ENCODE measurements at places on chromosomes 2 and 18.

GRCh38 chr2:15242936-15243461 is 318.1 kb downstream of the NBAS start:
- no peak for DNase-seq

DNA sequence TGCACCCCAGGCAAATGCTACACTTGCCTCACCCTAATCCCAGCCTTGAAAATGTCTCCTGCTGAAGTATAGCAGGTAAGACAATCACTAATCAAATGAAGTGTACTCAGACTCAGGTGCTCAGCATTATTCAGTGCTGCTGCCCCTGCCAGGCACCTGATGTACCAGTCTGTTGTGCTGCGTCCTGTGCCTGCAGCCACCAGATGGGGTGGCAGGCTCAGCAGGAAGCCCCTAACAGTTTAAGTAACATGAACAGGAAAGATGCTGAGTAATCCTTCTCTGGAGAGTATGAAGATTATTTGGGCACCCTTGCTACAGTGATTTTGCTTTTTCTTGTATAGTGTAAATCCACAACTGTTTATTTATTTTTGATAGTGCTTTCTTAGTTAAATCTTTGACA is 69.1 kb downstream of the TACR1 start:
- DNase-seq: no peak

GRCh38 chr18:58615140-58616132 is 13.5 kb downstream of the ALPK2 start:
- no peak for DNase-seq

- no peak for DNase-seq
Observed at GRCh38 chr2:151085181-151085611, 176.5 kb downstream of the RBM43 start.

- DNase-seq: no peak
Observed at GRCh38 chr2:237185553-237185925, 99.8 kb downstream of the COPS8 start.

DNA sequence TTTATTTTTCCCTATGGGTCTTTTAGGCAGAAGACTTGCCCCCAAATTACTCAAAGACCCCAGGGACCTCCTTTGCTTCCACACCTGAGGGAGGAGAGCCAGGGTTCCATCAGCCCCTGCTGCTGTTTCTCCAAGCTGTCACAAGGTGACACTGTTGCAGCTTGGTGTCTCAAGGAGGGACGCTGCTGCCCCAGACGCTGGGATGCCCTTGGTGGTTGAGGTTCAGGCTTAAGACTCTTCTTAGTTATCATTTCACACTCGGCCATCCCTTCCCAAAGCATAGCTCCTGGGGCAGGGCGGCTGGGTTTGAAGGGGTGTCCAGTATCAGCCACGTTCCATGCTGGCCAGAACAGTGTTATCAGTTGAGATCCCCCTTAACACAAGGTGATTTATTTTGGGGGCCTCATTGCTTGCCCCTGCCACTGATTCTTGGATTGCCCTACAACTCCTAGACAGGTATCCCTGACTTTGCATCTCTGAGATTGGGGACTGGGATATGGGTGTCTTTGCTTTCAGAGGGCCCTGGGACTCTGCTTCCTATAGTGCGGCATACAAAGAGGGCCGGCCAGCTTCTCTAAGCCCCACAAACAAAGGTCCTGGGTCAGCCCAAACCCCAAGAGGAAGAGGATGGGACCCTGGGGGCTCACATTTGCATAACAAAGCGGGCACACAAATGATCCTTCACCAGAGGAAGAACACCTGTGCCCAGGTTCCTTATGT is 22.7 kb downstream of the GPR55 start:
- DNase-seq: no peak

GRCh38 chr2:37405781-37406180 is 61.4 kb downstream of the QPCT start:
- no peak for DNase-seq

DNA sequence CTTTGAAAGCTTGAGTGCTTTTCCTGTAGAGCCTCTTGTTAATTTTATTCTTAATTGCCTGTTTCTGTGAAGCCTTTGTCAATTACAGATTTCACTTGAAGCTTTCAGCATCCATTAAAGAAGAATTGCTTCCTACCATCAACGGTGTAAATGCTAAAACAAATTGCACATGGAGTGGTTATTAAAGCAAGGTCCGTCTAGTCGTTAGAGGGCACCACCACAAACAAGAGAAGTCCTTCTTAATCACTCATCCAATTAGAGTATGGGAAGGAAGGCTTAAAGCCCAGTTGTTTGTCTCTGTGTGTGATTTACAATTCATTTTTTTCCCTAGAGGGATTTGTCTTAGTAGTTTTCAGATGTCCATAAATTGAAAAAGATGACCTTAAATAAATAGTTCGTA is 1.6 kb downstream of the KCNJ3 start:
- no peak for DNase-seq

GRCh38 chr18:79792988-79793355 is 4.8 kb upstream of the KCNG2 start:
- DNase-seq: no peak

GRCh38 chr2:232529806-232530547 is 4.0 kb downstream of the CHRND start:
- peak; percentile 13 for DNase-seq

DNA sequence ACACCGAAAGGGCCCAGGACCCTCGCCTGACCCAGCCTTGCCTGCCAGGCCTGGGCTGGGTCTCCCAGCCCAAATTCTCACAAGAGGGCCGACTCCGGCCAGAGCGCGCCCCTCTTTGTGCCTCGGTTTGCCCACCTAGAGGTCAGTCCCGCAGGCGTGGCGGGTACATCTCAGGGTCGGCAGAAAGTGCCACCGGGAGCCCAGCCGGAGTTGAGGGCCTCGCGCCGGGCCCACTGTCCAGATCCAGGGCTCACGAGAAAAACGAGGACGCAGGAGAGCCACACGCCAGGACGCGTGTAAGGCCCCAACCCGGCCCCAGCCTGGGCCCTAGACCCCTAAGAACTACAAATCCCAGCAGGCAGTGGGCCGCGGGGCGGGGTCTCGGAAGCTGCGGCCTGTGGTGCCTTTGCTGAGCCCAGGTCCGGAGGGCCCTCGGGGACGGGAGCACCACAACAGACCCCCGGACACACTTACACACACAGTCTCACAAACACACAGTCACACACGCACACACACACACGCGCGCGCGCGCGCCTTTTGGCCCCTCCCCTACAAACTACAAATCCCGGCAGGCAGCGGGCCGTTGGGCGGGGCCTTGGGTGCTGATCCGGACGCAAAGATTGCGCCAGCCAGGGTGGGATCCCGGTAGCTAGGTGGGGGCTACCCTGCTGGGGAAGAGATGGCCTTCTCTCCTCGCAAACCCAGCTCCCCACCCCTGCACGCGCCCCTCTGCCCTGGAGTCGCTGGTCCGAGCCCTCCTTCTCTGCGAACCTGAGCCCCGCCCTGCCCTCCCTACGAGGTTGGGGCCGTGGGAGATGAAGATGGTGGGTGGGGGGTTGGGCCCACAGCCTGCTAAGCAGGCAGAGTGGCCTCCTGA is at the start of gene SH2D6:
TSS of gene SH2D6 (plus strand) at position 583 of the 877 bp plus-strand sequence. CDS start 10,752 bp downstream, outside the sequence.
- DNase-seq: peak; percentile 84

GRCh38 chr2:171345971-171346722 is 87.6 kb downstream of the METTL8 start:
- no peak for DNase-seq

- no peak for DNase-seq
Observed at GRCh38 chr2:149451417-149452165, 121.2 kb downstream of the LYPD6 start.

DNA sequence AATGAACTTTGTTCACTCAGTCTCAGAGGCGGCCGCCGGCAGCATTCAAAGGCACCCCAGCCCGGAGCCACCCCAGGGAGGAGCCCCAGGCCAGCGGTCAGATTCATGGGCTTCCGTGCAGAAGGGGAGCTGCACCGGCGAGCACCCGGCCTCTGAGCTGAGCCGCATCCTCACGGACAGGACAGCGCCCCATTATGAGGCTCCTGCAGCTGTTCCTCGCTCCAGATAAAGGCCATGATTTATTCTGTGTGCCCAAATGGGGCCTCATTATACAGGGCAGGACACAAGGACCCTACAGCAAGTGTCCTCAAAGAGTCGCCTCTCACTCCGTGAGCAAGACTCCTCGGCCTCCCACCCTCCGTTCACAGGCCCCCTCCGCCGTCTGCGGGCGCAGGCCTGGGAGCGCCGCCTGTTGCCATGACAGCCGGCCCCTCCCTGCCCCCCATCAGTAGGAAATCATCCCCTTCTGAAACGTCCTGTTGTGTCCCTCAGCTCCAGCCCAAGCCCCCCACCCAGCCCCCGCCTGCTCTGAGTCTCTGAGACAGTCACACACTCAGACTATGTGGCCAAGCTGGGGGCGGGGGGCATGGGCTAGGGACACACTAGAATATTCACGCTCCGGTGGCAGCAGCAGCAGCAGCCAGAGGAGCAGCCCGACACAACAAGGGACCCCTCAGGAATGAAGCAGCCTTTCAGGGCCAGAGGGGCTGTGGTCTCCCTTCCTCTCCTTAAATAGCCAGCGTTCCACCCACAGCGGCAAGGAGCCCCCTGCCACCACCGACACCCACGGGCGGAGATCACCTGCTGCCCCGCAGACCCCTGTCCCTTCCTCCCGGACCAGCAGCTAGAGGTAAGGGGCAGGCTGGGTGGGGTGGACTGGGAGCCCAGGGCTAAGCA is at the start of gene GPR17:
TSS of gene GPR17 (plus strand) at position 759 of the 897 bp plus-strand sequence. CDS start 4,583 bp downstream, outside the sequence.
- DNase-seq: no peak

- DNase-seq: no peak
Observed at GRCh38 chr2:108125581-108125980, 114.2 kb upstream of the SULT1C3 start.

DNA sequence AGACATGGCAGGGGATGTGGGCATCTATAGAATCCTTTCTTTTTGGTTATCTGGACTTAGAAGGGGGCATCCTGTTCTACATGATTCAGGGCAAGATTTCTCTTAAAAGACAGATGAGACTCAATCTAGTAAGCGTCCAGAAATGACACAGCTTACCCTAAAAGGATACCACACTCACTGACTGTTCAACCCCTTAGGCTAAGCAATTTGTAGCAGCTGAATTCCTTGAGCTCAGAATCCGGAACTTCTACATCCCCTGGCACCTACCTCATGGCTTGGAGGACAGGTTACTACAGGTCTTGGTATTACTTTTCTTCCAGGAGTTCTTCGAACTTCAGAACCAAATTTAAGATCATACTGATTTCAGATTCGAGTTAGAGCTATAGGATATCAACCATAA is 138.4 kb downstream of the LAMA3 start:
- DNase-seq: no peak

- DNase-seq: no peak
Observed at GRCh38 chr2:44329343-44329742, 32.0 kb downstream of the PREPL start.

DNA sequence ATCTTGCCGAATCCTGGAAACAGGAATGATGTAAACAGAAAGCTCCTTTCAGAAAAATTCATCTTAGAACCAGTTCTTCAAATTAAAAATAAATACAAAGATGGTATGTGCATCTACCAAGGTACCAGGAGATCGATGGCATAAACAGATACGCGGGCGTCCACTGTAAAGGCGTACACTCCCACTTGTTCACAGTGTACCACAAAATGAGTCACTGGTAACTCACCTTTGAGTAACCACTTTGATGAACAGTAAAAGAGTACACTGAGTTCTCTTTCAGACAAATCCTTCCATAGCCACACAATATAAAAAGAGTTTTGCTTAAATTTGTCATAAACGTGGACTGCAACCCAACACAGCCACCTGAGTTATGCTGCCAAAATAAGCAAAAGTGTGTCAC is 128.3 kb downstream of the DNER start:
- no peak for DNase-seq

- DNase-seq: no peak
Observed at GRCh38 chr18:74430806-74431571, 26.1 kb downstream of the DIPK1C start.

- DNase-seq: no peak
Observed at GRCh38 chr2:47272905-47273758, 118.0 kb upstream of the STPG4 start.

DNA sequence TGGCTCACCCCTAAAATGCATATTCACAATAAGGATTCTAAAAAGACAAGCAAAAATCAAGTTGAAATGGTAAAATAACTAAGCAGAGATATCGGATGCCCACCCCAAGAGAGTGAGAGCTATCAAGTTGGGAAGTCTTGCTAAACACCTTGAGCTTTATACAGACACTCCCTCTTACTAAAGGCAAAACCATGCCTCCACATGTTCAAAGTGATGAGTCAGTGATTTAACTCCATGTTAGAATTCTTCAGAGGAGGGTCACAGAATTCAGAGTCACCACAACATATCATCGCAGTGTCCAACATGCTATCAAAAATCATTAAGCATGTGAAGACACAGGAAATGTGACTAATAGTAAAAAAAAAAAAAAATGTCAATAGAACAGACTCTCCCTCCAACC is 20.6 kb upstream of the ST8SIA3 start:
- no peak for DNase-seq

DNA sequence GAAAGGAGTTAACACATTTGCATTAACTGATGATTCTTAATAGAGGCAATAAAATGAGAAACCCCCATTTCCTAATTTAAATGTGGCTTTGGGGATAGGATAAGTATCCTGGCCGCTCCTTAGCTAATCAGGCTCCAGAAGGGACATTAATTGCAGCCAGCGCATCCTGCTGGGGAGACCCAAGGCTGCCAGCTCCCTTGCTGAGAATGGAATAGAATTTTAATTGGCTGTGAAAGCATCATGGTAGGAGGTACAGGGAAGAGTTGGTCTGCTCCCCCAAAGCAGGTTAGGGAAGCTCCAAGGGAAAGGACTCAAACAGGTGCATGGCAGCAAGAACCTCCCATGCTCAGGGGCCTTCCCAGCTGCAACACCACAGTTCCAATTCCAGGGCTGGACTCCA is 71.4 kb downstream of the MARCHF4 start:
- no peak for DNase-seq

DNA sequence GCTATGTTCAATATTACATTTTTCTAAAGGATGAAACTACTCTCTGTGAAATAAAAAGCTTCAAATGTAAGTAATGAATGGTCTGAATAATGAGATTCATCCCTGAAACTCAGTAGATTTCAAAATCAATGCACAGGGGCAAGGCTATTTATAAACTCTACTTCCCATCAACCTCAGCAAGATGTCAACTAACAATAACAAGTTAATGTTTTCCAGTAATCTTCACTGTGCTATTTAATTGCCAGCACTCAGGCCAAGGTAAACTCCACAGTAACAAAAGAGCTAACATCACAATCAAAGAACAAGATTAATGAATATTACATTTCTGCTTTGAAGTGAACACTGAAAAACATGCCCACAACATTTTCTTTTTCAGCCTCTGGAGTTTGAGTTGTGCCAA is 144.3 kb upstream of the ZFP36L2 start:
- no peak for DNase-seq

DNA sequence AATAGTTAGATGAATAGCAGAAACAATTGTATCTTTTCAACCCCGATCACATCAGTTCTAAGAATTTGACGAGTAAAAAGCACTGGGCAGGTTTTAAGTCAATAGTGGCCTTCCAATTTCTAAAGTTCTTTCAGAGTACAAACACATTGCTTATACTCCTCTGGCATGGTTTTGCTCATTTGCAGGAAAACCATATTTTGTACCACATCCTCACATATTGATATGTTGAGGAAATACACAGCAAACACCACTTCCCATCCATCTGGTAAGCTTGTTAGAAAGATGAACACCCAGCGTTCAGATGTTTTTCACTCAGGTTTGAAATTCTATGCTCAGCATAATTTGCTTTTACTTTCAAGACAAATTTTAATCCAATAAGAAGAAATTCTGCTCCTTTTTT is 344.6 kb upstream of the ACVR2A start:
- DNase-seq: no peak
